ENCODE measurements at places on chromosomes 3 and 15.

DNA sequence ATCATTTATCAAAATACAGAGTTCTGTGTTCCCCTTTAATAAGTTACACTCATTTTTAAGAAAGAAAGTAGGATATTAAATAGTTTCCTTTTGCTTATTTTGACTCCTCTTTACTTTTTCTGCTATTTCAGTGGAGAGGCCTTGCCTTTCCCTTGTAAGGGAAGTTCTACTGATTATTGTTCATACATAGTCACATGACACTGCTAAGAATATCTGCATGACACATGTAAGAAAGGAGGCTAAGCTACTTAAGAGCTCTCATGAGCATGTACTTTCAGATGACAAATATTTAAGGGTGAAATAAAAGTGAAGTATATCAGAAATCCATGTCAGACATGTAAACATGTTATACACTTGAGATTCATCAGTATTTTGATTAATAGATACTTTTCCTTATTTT lies 39.0 kb downstream of the MYRIP start:
- no peak for DNase-seq

- no peak for DNase-seq
These were observed 31.7 kb downstream of the POC1A start for GRCh38 chr3:52122491-52122890.

DNA sequence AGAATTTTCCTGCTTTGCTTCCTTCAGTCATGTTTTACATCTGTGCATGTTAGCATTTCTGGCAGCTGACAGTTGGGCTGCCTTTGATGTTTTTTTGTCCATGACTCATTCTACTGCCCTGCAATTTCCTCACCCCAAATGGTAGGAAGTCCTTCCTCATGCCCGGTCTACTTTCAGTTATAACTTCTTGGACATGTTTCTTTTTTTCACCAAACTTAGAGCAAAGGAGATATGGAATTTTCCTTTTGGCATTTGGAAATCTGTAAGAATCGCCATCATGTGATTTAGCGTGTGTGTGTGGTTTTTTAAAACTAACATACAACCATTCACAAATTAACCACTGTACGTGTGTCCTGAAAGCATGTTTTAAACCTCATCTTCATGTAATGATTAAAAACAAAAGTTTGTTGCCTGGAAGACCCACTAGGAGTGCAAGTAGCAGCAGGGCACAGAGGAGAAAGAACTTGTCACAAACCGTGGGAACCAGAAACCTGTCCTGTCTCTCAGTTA lies 430.7 kb upstream of the CFAP20DC start:
- DNase-seq, result no peak

GRCh38 chr15:61146931-61147230 lies 82.2 kb downstream of the RORA start:
- no peak for DNase-seq

GRCh38 chr15:78930577-78931388 lies 14.1 kb downstream of the CTSH start:
- no peak for DNase-seq

DNA sequence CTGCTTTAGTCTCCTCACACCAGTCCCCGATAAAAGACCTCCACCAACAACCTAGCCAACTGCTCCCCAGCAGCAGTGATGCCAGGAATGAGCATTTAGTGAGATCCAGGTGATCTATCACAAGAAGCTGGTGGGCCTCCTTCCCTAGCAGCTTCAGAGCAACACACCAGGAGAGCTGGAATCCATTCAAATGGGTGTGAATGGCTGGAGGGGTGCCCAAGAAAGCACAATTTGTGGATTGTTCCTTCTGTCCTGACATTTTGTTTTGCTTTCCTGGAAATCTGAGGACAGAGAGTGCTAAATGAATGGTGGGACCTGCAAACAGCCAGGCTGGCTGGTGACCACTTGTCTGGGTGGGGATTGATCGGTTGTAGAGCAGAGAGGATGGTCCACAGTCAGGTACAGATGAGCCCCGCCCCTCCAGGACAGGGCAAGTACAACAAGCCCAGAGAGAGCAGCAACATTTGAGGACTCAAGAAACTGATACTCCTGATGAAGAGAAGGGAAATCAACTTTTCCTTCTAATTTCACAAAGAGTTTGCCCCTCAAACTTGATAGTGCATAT lies 316.8 kb downstream of the VPS13C start:
- DNase-seq, result no peak

DNA sequence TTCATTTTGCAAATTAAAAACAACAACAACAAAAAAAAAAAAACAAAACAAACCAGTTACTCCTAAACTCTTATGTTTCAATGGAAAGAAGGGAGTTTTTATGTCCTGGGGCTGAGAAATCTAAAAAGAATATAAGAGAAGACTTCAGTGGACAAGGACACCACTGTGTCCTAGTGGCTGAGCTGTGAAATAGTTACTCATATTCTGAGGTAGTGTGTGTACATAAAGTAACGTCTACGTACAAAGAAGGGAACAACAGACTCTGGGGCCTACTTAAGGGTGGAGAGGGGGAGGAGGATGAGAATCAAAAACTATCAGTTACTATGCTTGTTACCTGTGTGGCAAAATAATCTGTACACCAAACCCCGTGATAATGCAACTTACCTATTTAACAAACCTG lies 6.0 kb upstream of the TP53BP1 start:
- DNase-seq, result no peak

GRCh38 chr15:69055251-69055650 lies 40.8 kb downstream of the NOX5 start:
- no peak for DNase-seq

Data from stimulated activated CD8-positive, alpha-beta memory T cell treated with anti-CD3 and anti-CD28 coated beads, Interleukin-15, amount 100 ng/mL, for 48 hours (primary cell).